ENCODE measurements at places on chromosomes 2 and 18.

DNA sequence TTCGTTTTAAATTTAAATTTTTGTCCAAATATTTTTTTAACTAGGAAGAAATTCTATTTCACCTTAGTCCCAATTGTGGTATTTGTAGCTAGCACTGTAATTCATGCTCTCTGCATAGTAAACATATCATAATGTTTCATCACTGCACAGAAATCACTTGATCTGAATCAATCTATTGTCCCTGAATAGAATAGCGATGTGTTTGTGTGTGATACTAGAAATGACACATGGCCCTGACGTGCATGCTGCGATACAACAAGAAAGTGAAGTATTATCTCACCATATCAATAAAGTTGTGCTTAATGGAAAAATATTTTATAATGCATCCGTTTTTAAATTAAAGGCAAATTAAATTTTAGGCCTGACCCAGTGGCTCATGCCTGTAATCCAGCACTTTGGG, 10.0 kb downstream of the TTL start:
- no peak for DNase-seq

- DNase-seq: no peak
Observed at GRCh38 chr2:237870126-237870525, 10.7 kb downstream of the RAMP1 start.

- DNase-seq: no peak
Observed at GRCh38 chr2:128774320-128775216, 455.9 kb upstream of the HS6ST1 start.

DNA sequence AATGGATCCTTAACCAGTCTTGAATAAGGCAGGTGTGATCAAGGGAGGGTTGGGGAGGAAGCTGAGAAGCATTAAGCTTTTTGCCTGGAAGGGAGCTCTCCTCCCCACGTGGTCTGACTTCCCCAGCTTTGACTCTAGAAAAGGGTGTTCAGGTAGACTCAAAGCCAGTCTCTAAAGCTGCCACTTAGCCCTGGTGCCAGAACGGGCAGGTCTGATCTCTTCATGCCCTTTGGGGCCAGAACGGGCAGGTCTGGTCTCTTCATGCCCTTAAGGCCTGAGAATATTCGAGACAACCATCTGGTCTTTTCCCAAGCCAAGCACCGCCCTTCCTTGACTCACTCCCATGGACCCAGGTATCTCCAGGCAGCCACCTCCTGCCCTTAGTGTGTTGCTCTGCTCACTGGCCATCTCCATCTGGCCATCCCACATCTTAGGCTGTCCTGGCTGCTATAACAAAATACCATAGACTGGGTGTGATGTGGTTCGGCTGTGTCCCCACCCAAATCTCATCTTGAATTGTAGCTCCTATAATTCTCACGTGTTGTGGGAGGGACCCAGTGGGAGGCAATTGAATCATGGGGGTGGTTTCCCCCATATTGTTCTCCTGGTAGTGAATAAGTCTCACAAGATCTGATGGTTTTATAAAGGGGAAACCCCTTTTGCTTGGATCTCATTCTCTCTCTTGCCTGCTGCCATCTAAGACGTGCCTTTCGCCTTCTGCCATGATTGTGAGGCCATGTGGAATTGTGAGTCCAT, 59.4 kb downstream of the SNORC start:
- no peak for DNase-seq

DNA sequence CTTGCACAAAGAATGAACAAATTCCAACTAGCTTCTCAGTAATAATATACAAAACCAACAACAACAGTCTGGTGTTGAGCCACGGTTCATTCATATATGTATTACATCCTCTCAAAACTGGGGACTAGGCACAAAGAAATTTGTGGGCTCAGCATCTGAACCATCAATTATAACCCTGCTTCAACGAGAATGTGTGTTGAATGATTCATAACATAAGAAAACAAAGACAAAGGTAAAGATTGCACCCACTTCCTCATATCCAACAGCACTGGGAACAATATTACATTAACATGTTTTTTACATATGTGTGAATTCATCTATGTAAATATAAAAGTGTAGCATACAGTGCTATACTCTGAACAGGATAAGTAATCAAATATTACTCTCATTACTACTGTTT, 144.8 kb downstream of the CDH2 start:
- DNase-seq: no peak

DNA sequence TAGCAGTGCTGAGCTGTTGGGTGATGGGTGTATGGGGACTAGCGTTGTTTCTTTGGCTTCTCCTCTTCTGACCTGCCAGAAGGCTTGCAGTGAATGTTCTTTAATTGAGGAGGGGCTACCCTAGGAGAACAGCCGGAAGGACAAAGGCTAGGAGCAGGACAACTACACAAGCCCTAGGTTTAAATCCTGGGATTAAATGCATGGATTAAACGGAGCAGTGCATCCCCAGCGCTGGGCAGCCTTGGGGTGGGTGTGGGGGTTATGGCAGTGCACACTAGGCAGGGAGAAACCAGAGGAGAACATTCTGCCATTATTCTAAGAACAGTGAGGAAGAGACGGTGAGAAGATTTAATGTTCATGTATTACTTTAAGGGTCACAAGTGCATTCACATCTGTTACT, 86.4 kb upstream of the MCFD2 start:
- DNase-seq: no peak

DNA sequence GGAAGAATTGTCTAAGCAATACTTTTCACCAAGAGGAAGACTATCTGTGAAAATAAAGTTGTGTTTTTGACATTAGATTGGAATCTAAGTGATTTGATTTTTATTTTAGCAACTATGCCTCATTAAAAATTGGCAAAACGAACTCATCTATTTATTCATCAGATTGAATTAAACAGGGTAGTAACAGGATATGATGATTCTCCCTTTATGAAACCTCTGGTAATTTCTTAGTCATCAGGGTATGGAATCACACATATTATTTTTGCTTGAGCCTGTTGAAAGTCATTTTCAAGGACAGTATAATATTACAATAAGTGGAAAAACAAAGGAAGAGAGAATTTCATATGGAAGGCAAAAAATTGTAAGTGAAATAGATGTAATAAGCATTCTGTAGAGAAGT, 22.0 kb downstream of the ZNF804A start:
- no peak for DNase-seq

GRCh38 chr2:212528106-212528856, 10.3 kb downstream of the ERBB4 start:
- DNase-seq: no peak
